ENCODE measurements at places on chromosomes 11 and 22.

DNA sequence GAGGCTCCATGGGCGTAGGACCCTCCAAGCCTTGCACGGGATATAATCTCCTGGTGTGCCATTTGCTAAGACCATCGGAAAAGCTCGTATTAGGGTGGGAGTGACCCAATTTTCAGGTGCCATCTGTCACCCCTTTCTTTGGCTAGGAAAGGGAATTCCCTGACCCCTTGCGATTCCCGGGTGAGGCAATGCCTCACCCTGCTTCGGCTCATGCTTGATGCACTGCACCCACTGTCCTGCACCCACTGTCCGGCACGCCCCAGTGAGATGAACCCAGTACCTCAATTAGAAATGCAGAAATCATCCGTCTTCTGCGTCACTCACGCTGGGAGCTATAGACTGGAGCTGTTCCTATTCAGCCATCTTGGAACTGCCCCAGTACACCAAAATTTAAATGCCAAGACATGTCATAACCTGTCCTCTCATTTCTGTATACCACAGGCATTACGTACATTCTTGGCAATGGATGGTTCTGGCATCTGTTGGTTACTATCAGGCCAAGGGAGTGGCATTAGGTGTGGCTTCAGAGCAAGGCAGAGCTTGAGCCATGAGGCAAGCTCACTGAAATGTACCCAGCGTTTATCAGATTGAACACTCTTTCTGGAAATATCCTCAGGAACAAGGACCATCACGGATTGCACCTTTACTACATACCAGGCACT lies 95.4 kb upstream of the GALNT18 start:
- DNase-seq: no peak

GRCh38 chr22:31637891-31638618 lies 24.0 kb downstream of the PISD start:
- no peak for DNase-seq

DNA sequence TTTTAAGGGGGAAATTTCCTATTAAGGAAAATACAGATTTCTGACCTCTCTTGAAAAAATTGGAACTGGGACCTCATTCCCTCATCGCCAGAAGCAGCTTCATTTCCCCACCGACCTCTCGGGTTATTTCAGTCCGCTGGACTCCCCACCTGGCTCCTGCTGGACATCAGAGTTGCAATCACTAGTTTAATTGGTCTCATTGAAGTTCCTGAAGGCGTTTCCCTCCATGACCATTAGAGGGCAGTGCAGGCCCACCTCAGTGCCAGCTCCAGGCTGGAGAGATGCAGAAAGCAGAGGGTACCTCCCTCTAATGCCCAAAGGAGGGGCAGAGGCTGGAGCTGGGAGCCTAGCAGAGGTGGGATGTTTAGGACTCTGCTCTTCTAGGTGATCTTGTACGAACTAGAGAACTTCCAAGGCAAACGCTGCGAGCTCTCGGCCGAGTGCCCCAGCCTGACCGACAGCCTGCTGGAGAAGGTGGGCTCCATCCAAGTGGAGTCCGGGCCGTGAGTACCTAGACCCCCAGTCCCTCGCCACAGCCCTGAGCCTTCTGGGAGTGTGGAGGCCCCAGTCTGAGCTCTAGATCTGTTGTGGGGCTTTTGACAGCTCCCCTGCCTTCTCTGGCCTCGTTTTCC lies 2.7 kb downstream of the CRYBB3 start:
- DNase-seq: peak; percentile 48

DNA sequence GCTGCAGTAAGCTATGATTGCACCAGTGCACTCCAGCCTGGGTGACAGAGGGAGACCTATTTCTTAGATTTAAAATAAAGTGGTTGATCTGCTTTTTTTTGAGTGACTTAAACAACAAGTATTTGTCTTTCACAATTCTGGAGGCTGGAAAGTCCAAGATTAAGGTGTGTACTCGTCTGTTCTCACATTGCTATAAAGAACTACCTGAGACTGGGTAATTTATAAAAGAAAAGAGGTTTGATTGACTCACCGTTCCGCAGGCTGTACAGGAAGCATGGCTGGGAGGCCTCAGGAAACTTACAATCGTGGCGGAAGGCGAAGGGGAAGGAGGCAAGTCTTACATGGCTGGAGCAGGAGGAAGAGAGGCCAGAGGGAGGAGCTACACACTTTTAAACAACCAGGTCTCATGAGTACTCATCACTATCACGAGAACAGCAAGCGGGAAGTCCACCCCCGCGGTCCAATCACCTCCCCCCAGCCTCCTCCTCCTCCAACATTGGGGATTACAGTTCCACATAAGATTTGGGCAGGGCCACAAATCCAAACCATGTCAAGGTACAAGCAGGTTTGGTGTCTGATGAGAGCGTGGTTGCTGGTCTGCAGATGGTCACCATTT lies 19.7 kb upstream of the OSBPL5 start:
- DNase-seq: no peak

GRCh38 chr11:45038923-45039322 lies 88.2 kb upstream of the TP53I11 start:
- no peak for DNase-seq

- no peak for DNase-seq
Measured at GRCh38 chr11:120195601-120196320, 15.1 kb upstream of the OAF start.

DNA sequence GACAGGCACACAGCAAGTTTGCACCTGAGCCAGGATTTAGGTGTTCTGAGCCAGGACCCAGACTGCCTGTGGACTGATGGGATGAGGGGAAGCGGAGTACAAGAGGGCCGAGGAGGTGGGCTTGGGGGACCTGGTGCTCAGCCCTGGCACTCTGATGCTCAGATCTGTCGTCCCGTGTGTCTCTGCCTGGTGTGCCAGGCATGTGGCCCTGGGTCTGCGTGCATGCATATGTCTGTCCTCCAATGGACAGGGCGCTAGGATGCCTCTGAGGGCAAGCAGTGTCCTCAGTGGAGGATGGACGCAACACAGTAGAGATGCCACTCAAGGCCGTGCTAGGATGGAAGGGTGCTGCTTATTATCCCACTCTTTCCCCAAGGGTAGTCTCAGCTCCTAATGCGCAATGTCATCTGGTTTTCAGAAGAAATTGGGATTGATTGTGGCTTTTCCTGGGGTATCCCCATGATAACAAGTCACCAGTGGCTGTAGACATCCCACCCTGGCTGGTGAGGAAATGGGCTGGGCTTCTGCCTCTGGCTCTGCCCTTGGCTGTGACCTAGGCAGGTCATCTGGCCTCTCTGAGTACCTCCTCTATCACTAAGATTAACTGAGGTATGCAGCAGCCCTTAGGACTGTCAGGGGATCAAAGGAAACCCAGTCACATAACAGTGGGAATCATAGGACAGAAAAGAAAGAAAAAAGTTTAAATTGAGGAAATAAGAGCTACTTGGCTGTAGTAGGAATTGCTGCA lies 35.7 kb upstream of the SUSD2 start:
- no peak for DNase-seq

- peak; percentile 79 for DNase-seq
Measured at GRCh38 chr22:50148991-50149721, 21.4 kb upstream of the PANX2 start.

DNA sequence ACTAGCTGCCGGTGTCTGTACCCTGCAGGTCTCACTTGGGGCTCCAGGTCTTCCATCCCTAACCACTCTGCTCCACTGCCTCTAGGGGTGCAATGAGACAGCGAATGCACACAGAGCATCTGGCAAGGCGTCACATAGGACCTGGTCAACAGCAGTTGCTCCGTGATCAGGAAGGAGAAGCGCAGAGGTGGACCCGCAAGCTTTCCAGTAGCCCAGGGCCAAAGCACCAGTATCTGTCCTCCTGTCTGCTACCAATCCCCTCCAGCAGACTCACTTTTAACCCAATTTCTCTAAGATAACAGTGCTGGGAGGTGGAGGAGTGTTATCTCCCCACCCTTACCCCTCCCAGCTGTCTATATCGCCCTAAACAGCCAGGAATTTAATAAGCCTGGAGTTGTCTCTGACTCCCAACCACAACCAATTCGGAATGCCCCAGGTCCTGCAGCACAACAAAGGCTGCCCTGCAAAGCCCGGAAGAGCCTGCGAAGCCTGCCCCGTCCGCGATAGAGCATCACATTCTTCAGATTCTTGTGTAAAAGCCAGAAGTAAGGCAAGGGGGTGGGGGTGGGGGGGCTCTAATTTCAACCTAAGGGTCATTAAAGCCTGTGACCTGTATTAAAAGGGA lies 19.3 kb downstream of the MYH9 start:
- peak; percentile 53 for DNase-seq

DNA sequence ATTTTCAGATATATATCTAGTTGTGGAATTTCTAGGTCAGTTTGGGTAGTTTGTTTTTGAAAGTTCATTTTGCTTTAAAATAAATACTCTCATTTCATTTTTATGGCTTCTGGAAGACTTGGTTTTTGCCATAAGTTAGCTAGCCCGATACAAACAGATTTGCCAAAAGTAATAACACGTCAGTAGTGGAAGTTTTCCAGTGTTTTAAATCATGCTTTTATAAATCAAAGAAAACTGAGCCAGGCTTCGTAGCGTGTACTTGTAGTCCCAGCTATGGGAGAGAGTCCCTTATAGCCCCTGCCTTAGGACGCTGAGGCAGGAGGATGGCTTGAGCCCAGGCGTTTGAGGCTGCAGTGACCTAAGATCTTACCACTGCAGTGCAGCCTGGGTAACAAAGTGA lies 21.7 kb upstream of the MICALL1 start:
- no peak for DNase-seq

DNA sequence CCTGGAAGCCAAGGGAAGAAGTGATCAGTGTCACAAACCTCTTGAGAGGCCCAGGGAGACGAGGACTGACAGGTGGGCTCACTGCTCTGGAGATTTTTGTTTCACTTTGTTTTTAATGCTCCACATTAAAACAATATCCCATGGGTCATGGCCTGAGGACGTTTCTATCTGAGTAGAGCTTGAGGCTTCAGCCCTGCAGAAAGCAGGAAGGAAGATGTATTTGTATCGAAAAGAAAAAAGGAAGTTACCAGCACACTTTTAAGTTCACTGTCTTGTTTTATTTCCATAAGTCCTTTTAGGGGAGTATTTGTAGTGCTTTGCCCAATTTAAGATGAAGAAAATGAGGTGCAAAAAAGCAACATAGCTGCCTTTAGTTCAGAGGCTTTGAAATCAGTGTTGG lies 191.1 kb downstream of the GRIK4 start:
- DNase-seq: no peak

DNA sequence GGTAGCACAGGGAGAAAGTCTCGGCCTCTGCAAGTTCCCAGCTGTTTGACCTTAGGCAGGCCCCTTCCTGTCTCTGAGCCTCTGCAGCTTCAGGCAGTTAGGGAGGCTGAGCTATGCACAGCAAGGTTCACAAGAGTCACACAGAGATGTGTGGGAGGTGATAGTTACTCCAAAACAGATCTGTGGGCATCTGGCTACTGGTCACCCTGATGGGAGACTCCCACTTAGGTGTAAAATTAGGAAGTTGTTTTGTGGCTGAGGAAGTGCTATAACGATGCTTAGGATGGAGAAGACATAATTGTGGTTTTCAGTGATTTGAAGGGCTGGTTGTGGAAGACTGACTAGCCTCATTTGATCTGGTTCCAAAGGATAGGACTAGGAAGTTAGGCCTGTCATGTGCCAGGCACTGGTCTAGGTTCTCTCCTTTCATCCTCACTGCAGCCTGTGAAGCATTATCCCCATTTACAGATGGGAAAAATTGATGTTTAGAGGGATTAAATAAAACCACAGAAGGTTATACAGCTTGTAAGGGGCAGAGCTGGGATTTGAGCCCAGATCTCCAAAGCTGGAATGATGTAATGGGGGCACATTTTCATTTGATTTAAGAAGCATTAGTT lies 13.5 kb downstream of the ACO2 start:
- no peak for DNase-seq

GRCh38 chr22:48938741-48939140 lies 888.9 kb downstream of the BRD1 start:
- DNase-seq: no peak

- no peak for DNase-seq
Measured at GRCh38 chr11:17314232-17314547, 37.4 kb upstream of the NCR3LG1 start.

- no peak for DNase-seq
Measured at GRCh38 chr22:24834845-24835570, 29.0 kb downstream of the SGSM1 start.

DNA sequence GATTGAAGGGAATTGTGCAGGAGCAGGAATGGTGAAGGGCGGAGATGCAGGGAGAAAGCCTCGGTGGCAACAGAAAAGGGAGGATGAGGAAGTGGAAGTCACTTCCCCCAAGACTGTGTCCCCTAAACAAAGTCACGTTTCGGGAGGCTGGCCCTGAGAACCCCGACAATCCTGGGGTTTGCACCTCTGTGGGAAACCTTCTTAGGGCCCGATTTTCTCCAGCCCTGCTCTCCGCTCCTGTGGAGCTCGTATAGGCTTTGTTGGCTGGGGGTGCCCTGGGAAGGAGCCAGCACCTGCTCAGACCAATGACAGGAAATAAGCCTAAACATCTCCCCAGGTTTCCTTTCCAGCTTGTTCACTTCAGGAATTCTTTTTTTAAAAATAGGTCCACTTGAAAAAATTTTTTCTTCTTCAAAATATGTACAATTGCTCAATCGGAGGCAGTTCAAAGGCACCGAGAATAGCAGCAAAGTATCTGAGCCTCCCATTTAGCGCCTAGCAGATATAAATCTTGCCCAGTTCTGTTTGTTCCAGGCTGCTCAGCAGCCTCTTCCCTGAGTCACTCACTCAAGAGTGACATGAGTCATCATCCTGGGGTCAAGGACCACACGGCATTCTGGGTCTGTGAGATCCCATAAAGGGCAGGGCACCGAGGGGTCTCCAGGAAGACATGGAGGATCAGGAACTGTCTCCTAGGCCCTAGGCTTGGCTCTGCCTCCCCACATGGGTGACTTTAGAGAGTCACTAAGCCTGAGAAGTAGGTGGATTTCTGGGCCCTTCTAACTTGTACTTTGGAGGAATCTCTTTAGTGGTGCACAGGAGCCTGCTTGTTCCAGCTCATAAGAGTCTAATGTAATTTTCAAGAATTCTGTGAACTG lies 34.0 kb downstream of the IRAG1 start:
- DNase-seq: no peak

DNA sequence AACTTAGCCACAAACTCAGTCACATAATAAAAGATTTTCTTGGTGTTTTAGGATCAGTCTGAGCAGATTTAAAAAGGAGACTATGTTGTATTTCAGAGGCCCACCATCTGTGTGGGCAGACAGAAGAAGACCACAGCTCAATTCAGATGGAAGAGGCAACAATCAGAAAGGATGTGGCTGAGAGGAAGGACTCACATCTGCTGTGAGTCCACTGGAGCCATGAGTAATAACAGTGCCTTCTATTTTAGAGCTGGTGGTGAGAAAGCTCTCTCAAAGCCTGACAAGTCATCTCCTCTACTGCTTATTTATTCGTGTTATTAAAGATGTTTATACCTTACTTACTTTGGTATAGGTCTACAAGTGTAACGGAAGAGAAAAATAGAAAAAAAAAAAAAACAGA lies 357.2 kb downstream of the OPCML start:
- DNase-seq: no peak

- peak; percentile 11 for DNase-seq
Measured at GRCh38 chr11:10414659-10415058, 40.4 kb upstream of the AMPD3 start.

Data from CD4-positive, alpha-beta T cell treated with Interleukin-21 for 1 hour (primary cell).